ENCODE measurements at places on chromosomes 13 and 19. TPM values are rescaled to one million over a fixed set of nuclear protein-coding genes. Genes with fewer than 3 reads are reported as not detected.

The SMAD9 gene
- polyA plus RNA-seq = 32.4 TPM

The FAM216B gene
- not detected for polyA plus RNA-seq

The CACNG7 gene
- 0.68 TPM for polyA plus RNA-seq

The RFPL4AL1 gene
- polyA plus RNA-seq = not detected

The RASIP1 gene
- 11.5 TPM for polyA plus RNA-seq

The MEF2B gene
- polyA plus RNA-seq = 1.1 TPM

The GRIN2D gene
- polyA plus RNA-seq = 0.35 TPM

The FGF22 gene
- 0.32 TPM for polyA plus RNA-seq

The ZNF44 gene
- polyA plus RNA-seq = 48.3 TPM

The PCDH8 gene
- polyA plus RNA-seq = 0.14 TPM

The FCER2 gene
- polyA plus RNA-seq = not detected

The LMTK3 gene
- polyA plus RNA-seq = 2.3 TPM

The CYP4F2 gene
- not detected for polyA plus RNA-seq

The NLRP4 gene
- not detected for polyA plus RNA-seq

The SERPINE3 gene
- 0.31 TPM for polyA plus RNA-seq

The GPX4 gene
- polyA plus RNA-seq = 211 TPM

Measured in right renal cortex interstitium (tissue), 3 donors.